ENCODE measurements at places on chromosomes 12 and 14.

GRCh38 chr12:16857456-16857923 is 251.5 kb upstream of the LMO3 start:
- DNase-seq: no peak

DNA sequence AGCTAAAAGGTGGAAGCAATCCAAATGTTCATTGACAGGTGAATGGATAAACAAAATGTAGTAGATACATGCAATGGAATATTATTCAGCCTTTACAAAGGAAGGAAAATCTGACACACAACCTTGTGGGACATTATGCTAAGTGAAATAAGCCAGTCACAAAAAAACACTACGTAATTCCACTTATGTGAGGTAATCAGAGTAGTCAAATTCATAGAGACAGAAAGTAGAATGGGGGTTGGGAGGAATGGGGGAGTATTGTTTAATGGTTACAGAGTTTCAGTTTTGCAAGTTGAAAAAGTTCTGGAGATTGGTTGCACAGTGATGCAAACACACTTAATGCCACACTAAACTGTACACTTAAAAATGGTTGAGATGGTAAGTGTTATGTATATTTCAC is 62.8 kb downstream of the LIN52 start:
- no peak for DNase-seq

- DNase-seq: no peak
Observed at GRCh38 chr12:79548610-79548924, 142.2 kb downstream of the PAWR start.

DNA sequence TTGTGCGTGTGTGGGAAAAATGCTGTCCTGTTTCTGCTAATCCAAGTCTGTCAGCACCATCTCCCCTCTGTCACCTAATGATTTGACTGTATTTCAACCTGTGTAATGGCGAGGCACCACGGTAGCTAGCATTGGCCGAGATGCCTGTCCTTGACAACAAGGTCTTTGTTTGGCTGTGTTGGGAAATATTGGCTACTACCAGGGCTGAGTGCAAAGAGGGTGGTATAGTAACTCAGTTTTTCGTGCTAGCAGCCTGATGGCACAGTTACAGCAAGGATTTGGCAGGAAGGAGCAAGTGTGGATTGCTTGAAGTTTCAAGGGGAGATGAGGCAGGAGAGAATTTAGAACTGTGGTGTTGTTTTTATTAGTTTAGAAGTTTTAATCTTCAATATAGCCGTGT is 440.3 kb upstream of the RGS6 start:
- no peak for DNase-seq

GRCh38 chr12:19220852-19221466 is 91.4 kb downstream of the PLEKHA5 start:
- DNase-seq: no peak

Measured in CD4-positive, alpha-beta T cell treated with Interleukin-6 at 100 ng/mL for 8 hours (primary cell).